ENCODE measurements at places on chromosomes 6 and 20.

- no peak for DNase-seq
These were observed 94.0 kb downstream of the ADGRG6 start for GRCh38 chr6:142395768-142396231.

- peak; percentile 28 for DNase-seq
These were observed 12.0 kb downstream of the CD83 start for GRCh38 chr6:14129575-14129974.

GRCh38 chr6:119278625-119279024 is 70.9 kb downstream of the MAN1A1 start:
- no peak for DNase-seq

DNA sequence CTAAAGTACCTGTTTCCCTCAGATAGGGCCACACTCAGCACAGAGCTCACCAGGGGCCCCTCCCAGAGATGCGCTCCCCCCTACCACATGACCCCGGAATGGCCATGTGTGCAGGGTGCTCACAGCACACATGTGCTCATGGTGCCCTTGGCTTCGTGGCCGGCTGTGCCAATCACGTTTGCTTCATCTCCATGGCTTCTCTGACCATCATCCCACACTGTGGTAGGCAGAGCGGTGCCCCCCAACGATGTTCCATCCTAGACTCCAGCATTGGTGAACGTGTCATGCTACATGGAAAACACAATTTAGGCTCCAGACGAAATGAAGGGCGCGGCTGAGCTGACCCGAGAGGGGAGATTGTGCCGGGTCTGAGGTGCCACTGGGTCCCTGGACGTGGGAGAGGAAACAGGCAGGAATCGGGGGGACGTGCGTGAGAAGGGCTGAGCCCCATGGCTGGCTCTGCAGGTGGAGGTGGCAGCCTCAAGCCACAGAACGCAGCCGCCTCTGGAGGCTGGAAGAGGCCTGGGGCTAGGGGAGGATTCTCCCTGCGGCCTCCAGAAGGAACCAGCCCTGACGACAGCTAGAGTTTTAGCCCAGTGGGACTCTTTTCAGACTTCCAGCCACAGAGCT is 126.5 kb downstream of the DLL1 start:
- DNase-seq = no peak

- DNase-seq = peak; percentile 80
These were observed 154.9 kb upstream of the MLN start for GRCh38 chr6:33958526-33959328.
